ENCODE measurements at places on chromosomes 4 and X. TPM values are rescaled to one million over a fixed set of nuclear protein-coding genes. Genes with fewer than 3 reads are reported as not detected.

- no peak overlapping the region for H3K27ac ChIP-seq
- H3K27me3 ChIP-seq, result no peaks in the 10 kb centered on the region
- H3K4me3 ChIP-seq, result no peak overlapping the region
- H3K4me1 ChIP-seq, result no peaks in the 10 kb centered on the region
- H3K36me3 ChIP-seq, result no peaks in the 10 kb centered on the region
These were observed 396.0 kb downstream of the FAT4 start for GRCh38 chr4:125710766-125711165.

- H3K4me3 ChIP-seq, result no peak overlapping the region
- H3K27ac ChIP-seq, result no peak overlapping the region
- peaks cover 19% of the 10 kb centered on the region for H3K4me1 ChIP-seq
- no peaks in the 10 kb centered on the region for H3K27me3 ChIP-seq
- DNase-seq, result no peak
These were observed 7.0 kb downstream of the TMEM255A start for GRCh38 chrX:120304256-120304655.

- H3K4me3 ChIP-seq, result 0 out of 2 replicates have a peak overlapping the region, but pooled peaks have one; percentile 6
- peaks cover 33% of the 10 kb centered on the region for H3K4me1 ChIP-seq
- H3K27me3 ChIP-seq, result no peaks in the 10 kb centered on the region
- H3K27ac ChIP-seq, result peak overlapping the region; percentile 60
These were observed 152.6 kb downstream of the GASK1B start for GRCh38 chr4:158020176-158020575.

GRCh38 chr4:63728480-63729177 is 680.6 kb downstream of the TECRL start:
- H3K4me1 ChIP-seq, result no peaks in the 10 kb centered on the region
- H3K36me3 ChIP-seq, result no peaks in the 10 kb centered on the region
- no peak overlapping the region for H3K27ac ChIP-seq
- no peaks in the 10 kb centered on the region for H3K27me3 ChIP-seq
- no peak for DNase-seq

DNA sequence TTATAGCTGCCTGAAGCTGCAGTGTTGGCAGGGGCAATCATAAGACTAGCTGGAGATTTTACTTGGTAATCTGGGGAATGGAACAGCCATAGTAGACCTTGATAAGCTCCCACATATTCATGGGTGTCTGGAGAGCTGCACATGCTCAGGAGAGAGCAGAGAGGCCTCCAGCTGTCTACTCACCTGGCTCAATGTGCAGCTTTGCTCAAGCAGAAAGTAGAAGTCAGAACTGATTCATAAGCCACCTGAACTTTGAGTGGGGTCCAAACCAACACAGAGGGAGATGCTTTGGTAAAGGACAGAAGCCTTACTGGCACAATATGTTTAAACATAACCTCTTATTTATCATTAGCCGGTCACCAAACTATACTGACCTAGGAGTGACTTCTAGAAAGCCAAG is 54.4 kb downstream of the KDM6A start:
- DNase-seq, result no peak
- 0 out of 2 replicates have a peak, but pooled peaks cover 6% of the 10 kb centered on the region for H3K4me1 ChIP-seq
- H3K4me3 ChIP-seq, result no peak overlapping the region
- H3K27ac ChIP-seq, result no peak overlapping the region
- no peaks in the 10 kb centered on the region for H3K27me3 ChIP-seq

DNA sequence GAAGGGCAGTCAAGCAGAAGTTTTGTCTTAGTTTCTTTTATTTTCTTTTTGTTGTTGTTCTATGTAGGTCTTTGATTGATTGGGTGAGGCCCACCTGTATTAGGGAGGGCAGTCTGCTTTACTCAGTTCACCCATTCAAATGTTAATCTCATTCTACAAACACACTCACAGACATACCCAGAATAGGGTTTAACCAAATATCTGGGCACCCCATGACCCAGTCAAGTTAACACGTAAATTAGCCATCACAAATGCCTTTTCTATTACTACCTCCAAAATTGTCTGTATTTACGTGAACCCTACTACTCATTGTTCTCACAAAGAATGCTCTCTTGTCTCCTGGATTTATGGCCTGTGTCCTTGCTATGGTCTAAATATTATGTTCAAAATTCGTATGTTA is 339.7 kb downstream of the ANK2 start:
- no peak for DNase-seq
- no peak overlapping the region for H3K4me3 ChIP-seq
- no peaks in the 10 kb centered on the region for H3K36me3 ChIP-seq
- H3K4me1 ChIP-seq, result peaks cover 11% of the 10 kb centered on the region

GRCh38 chrX:9163214-9163709 is 129.3 kb upstream of the FAM9B start:
- no peaks in the 10 kb centered on the region for H3K27me3 ChIP-seq
- peak; percentile 79 for DNase-seq
- no peaks in the 10 kb centered on the region for H3K36me3 ChIP-seq

DNA sequence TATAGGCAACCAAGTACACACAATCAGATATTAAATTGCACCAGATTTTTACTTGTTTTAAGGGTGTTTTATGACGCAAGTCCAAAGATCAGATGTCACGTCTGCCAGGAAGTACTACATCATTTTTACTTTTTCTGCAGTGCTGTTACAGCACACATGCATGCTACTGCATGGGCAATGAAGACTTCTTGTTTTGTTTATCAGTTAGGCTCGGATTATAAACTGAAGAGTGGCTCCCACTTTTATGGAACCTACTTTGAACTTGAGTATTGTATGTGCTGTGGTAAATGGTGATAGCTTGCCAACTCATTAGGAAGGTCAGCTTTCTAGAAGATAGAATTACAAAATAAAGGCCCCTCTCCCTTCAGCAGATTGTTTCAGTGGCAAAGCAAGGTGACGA is 131.6 kb downstream of the CEP135 start:
- H3K27me3 ChIP-seq, result peaks cover 2% of the 10 kb centered on the region
- H3K36me3 ChIP-seq, result no peaks in the 10 kb centered on the region
- no peak for DNase-seq
- no peak overlapping the region for H3K4me3 ChIP-seq
- no peak overlapping the region for H3K27ac ChIP-seq

DNA sequence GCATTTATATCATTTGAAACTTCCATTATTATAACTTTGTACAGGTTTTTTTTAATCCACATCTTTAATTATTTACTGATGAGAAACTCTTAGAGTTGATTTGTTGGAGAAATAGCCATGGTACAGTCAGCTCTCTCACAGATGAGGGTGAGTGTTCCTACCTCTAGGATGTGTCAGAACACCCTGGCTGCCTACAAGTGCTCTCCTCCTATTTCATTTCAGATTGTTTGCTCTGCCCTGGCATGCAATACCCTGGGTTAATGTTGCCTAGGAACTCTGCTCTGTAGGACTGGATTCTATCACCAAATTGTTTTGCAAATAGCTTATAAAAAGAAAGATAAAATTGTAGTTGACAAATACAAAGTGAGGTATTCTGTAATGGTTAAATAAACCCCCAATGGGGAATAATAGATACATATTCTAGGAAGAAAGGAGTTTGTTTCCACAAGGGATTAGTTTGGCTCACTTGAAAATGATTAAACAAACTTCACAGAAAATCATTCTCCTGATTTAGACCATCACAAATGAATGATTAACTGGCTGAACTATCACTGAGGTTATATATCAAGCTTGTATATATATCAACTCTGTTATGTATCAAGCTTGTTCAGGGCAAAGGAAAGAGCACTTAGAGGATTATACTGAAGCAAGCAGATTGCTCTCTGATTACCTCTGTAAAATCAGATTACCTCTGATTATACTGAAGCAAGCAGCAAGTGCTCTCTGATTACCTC is 150.0 kb downstream of the PDE5A start:
- H3K36me3 ChIP-seq, result peaks cover 5% of the 10 kb centered on the region
- H3K27me3 ChIP-seq, result no peaks in the 10 kb centered on the region
- no peak overlapping the region for H3K4me3 ChIP-seq

- H3K27me3 ChIP-seq, result no peaks in the 10 kb centered on the region
- H3K27ac ChIP-seq, result no peak overlapping the region
- DNase-seq, result no peak
- H3K4me3 ChIP-seq, result no peak overlapping the region
These were observed 11.6 kb upstream of the EOLA2 start for GRCh38 chrX:149949743-149950436.

DNA sequence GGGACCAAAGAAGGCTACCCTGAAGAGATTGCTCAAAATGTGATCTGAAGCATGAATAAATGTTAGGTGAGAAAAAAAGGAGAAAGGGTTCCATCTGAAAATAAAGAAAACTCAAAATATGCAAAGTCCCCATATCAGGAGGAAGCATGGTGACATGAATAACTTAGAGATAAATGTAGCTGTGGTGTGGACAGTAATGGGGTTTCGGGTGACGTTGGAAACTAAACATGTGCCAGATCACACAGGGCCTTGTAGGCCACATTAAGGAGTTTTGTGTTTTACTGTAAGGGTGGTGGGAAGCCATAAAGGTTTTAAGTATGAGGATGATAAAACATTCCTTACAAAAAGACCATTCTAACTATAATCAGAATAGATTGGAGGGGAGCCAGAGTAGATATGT is 40.3 kb upstream of the ACSL4 start:
- no peak overlapping the region for H3K4me3 ChIP-seq
- no peaks in the 10 kb centered on the region for H3K27me3 ChIP-seq
- no peak overlapping the region for H3K27ac ChIP-seq
- H3K4me1 ChIP-seq, result peaks cover 17% of the 10 kb centered on the region
- no peak for DNase-seq

DNA sequence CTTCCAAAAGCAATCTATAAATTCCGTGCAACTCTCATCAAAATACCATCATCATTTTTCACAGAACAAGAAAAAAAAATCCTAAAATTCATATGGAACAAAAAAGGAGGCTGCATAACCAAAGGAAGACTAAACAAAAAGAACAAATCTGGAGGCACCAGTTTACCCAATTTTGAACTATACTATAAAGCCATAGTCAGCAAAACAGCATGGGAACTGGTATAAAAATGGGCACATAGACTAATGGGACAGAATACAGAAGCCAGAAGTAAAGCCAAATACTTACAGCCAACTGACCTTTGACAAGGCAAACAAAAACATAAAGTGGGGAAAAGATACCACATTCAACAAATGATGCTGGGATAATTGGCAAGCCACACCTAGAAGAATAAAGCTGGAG is 753.5 kb upstream of the PABPC4L start:
- no peaks in the 10 kb centered on the region for H3K4me1 ChIP-seq
- H3K4me3 ChIP-seq, result no peak overlapping the region
- no peaks in the 10 kb centered on the region for H3K36me3 ChIP-seq
- no peaks in the 10 kb centered on the region for H3K27me3 ChIP-seq

GRCh38 chr4:26130173-26130572 is 190.6 kb upstream of the RBPJ start:
- DNase-seq, result no peak
- peaks cover 26% of the 10 kb centered on the region for H3K4me1 ChIP-seq
- H3K27ac ChIP-seq, result no peak overlapping the region
- H3K36me3 ChIP-seq, result no peaks in the 10 kb centered on the region
- H3K27me3 ChIP-seq, result no peaks in the 10 kb centered on the region

DNA sequence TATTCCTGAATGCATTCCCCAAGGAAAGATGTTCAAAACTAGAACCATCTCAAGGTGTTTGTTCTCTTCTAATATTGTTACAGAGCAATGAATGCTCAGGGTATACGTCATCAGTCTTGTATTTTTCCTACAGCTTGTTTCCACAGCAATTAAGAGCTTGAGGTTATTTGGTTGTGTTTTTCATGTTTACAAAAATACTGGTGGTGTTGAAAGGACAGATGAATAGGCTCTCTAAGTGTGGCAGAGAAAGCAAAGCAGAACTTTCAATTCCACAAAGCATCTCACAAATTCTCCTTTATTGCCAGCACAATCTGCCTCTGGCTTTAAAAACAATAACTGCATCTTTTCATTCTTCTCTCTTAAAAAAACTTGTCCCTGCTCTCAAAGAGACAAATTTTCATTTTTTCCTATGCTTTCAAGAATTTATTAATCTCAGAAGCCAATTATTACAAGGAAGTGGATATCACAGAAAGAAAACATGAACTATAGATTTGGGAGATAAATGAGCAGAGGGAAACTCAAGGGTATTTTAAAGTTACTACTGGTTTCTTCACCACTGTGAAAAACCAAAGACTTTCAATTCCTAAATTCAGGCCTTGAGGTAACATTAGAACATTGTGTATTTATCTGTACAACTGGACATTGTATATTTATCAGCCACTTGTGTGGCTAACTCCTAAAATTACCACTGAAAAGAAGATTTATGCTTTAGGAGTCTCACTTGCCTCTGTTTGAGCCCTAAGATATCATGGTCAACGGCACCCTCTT is 49.2 kb downstream of the DDX53 start:
- no peak for DNase-seq
- H3K36me3 ChIP-seq, result no peaks in the 10 kb centered on the region
- no peaks in the 10 kb centered on the region for H3K27me3 ChIP-seq
- H3K4me3 ChIP-seq, result no peak overlapping the region
- no peak overlapping the region for H3K27ac ChIP-seq
- no peaks in the 10 kb centered on the region for H3K4me1 ChIP-seq

DNA sequence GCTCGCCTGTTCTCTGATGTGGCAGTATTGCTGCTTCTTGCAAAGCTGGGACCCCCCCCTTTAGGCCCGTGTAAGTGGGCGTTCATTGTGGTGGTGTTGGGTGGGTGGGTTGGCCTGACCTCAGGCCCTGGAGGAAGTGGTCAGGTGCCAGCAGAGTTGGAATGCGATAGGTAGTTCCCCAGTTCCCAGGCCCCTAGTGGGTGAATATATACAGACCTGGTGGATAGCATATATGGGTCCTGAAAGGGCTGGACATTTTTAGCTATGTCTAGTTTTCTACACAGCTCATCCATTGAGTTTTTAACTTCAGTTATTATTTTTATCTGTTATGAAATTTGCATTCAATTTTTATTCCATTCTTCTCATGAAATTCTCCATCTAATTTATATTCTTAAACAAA is 35.8 kb upstream of the UCP1 start:
- no peak for DNase-seq
- H3K27ac ChIP-seq, result no peak overlapping the region
- H3K4me3 ChIP-seq, result no peak overlapping the region

- H3K36me3 ChIP-seq, result no peaks in the 10 kb centered on the region
- no peak overlapping the region for H3K27ac ChIP-seq
- no peak overlapping the region for H3K4me3 ChIP-seq
- H3K27me3 ChIP-seq, result no peaks in the 10 kb centered on the region
- no peak for DNase-seq
- H3K4me1 ChIP-seq, result no peaks in the 10 kb centered on the region
These were observed 83.9 kb upstream of the ARHGAP24 start for GRCh38 chr4:85391071-85391470.

- no peaks in the 10 kb centered on the region for H3K36me3 ChIP-seq
- H3K4me3 ChIP-seq, result no peak overlapping the region
- H3K27me3 ChIP-seq, result peaks cover 13% of the 10 kb centered on the region
- DNase-seq, result peak; percentile 47
- H3K27ac ChIP-seq, result no peak overlapping the region
- no peaks in the 10 kb centered on the region for H3K4me1 ChIP-seq
These were observed 4.0 kb downstream of the NUDT10 start for GRCh38 chrX:51336584-51336983.

KLHL4 gene
- 1.0 TPM for total RNA-seq

PF4V1 gene
- total RNA-seq, result not detected

ANK2 gene
- 1.4 TPM for total RNA-seq

GLUD2 gene
- 0.40 TPM for total RNA-seq

PYURF gene
- 143 TPM for total RNA-seq

ARX gene
- not detected for total RNA-seq

CT45A3 gene
- not detected for total RNA-seq

AVPR2 gene
- not detected for total RNA-seq

EPHA5 gene
- total RNA-seq, result 2.2 TPM

ARHGAP24 gene
- 7.2 TPM for total RNA-seq

IBSP gene
- total RNA-seq, result not detected

All from PC-3 (cell line).